ENCODE measurements at places on chromosomes 3 and 15.

DNA sequence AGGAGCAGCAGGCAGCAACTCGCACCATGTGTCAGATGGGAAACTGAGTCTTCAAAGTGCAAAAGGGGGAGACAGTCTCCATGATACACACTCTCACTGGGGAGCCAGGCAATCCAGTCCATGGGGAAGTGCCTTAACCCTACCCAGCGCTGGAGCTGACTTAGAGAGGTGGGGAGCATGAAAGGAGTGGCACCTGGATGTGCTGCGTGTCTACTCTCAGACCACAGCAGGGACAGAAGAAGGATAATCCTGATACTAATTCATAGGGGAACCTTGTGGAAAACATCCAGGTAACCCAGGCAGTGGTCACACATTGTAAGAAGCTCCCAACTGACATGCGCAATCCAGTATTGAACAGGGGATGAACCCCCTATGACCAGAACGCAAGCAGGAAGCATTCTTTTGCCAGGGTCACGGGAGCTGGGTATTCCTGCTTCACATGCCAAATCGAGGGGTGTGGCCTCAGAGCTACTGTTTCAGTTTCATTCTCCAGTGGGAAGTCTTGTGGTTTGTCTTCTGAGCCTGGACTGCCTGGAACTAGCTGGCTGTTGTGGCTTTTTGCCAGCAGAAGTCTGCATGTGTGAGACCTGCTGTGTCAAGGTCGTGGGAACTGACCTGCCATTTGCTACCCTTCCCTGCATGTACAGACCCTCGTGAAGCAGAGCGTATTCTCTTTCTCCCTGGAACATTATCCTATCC is 367.6 kb upstream of the NDN start:
- no peak for DNase-seq

DNA sequence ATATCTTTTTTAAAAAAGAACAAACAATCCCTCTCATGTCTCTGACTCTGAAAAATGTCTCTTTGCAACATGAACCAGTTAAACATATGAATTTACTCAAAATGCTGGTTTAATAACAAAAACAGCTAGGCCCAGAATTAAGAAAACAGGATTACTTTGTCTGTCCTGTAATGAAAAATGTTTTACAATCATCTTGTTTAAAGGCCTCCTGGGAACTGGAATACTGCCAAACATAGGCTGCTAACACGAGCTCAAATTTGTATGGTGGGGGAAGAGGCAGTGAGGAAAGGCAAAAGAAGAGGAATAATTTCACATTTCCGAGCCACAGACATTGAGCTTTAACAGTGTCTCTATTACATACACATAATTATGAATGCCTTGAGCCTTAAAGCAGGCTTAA is 61.7 kb upstream of the PPIB start:
- no peak for DNase-seq

GRCh38 chr15:27655056-27655455 is 444.1 kb downstream of the OCA2 start:
- no peak for DNase-seq

DNA sequence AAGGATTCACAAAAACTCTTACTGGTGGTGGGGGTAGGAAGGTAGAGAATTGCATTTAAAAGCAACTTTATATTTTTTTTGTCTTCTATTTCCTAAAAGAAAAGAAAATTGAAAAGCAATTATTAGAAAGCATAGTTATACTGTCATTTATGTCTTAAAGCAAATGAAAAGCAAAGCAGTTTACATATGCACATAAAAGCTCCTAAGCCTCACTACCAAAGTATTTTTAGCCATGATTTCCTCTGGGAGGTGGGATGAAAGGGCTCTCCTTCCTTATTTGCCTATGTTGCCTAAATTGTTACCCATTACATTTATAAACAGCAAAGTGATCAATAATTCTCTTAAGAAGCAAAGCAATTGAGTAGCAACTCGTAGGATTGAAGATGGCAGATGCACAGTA is 7.0 kb downstream of the ZNF445 start:
- no peak for DNase-seq

DNA sequence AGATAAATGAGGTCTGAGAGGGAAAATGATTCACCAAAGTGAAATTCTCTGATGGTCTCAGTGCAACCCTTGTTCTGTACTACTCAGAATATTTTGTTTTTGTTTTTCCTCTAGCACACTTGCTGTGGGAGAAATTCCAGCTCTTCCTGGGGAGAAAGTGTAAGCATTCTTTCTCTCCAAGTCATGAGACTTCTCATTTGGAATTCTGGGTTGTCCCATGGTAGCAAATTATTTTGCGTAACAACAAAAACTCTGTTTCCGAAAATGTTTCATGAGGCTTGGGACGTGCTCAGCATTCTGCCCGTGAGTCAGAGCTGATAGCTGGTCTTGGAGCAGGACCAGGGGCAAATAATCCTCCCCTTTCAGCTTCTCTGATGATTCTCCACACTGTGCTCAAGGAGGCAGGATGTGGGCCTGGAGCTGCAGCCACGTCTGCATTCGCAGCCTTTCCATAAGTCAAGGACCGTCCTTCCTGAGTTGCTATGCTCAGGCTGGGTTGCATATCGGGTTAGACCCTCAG is 70.3 kb downstream of the SENP2 start:
- no peak for DNase-seq

DNA sequence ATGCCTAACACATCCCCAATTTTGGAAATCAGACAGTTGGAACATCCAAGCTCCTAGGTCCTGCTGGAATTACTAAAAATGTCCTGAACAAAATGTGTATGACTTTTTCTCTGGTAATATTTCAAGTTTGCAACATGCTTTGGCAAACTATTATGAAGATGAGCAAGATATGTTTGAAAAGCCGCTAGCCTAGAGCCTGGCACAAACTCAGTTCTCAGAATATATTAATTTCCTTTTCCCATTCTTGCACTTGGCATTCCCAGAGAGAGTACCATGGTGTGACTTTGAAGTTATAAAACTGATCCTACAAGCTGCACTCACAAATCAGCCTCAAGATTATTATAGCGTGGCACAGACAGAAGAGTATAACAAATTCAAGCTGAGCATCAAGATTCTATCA is 1031.1 kb downstream of the NTRK3 start:
- no peak for DNase-seq

DNA sequence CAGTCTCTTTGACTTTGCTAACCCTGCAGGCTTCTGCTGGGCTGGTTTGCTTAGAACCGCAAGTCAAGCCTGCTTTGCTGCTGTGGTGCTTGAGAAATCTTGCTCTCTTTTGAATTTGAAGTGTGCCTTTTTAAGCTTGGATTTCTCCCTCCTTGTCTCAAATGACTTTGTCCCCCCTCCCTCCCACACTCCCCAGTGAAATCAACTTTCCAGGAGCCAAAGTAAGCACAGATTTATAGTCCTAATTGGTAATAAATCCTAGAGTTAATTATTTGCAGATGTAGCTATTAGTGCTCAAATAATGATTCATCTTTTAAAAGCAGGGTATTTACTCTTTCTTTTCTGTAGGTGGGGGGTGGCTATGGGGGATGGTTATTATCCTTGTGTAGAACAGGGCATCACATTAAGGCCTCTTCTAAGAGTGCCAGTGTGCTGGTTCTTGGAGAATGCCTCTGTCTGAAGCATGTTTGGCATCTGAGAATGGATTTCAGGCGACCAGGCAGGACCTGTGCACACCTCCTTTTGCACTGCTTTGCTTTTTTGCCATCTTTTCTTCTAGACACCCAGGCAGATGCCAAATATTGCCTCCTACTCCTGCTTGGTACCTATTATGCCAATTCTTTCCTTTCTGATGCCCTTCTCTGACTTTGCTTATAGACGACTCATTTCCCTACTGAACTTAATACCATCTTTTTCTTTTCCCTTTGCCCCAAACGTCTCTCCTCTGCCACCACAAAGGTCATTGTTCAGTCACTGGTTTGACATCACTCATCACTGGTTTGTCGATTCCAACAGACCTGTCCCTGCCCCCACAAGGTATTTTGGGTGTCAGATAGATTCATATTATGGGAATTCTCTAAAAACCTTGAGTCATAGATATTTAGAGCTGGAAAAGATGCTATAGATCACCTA is 50.7 kb downstream of the CLDN11 start:
- no peak for DNase-seq

DNA sequence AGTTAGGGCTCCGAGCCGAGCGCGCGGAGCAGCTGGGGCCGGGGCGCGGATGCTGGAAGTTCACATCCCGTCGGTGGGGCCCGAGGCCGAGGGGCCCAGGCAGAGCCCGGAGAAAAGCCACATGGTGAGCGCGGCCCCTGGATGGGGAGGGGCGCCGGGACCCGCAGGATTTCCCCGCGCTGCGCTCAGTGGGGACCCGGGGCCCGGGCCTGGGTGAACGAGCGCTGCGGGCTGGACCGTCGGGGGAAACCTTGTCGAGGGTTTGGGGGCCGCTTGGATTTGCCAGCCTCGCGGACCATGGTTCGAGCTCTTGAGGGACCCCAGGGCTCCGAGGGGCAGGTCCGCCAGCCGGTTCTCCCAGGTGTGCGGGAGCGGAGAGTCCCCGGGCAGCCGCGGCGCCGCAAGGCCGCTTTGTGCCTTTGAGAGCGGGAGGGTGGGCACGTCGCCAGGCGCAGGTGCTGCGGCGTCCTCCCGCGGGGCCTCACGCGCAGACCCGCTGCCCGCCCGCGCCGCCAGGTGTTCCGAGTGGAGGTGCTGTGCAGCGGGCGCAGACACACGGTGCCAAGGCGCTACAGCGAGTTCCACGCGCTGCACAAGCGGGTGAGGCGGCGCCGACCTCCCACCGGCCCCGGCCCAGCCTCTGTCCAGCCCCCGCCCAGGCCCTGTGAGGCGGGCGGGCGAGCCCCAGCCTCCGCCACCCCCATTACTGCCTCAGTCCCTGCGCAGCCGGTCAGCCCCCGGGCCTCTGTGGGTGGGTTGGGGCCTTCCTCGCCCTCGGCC is at the start of gene SNX22:
Gene SNX22 (plus strand): TSS at position 5 of the 780 bp plus-strand sequence. CDS start 45 bp downstream, at position 50.
- no peak for DNase-seq

DNA sequence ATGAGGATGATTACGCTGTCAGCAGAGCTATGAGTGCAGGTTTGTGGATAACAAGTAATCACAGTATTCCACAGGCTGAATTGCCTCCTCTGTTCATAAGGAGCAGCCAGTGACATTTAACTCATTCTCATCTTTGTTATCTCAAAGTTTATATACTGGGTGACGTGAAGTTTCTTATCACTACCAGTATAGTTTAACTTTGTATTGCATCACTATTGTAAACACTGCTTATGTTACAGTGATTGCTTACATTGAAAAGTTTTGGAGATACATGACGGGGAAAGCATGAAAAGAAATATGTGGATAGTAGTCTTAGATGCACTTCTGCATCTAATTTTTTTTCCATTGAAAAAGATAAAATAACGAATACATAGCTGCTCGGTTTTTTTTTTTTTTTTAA is 429.7 kb downstream of the VGLL3 start:
- no peak for DNase-seq

- no peak for DNase-seq
Observed at GRCh38 chr3:9500108-9501050, 53.2 kb downstream of the LHFPL4 start.

DNA sequence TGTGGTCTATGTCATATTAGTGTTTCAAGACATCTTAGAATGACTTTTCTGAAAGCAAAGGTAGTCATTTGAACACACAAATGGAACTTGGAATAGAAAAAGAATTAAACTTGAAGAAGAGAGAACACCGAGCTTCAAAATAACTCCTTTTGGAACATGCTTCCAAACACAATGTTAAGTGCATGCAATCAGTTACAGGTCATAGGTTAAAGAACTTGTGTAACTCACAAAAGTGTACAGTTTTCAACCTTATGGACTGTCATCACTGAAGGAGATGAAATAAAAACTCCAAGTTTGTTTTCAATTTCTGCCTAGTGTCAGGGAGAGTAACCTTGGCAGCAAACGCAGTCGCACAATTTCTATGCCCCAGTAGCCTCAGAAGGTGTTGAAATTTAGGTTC is 192.9 kb upstream of the NECTIN3 start:
- DNase-seq, result no peak

- DNase-seq, result no peak
Observed at GRCh38 chr3:159340877-159341500, 539.1 kb downstream of the MFSD1 start.

DNA sequence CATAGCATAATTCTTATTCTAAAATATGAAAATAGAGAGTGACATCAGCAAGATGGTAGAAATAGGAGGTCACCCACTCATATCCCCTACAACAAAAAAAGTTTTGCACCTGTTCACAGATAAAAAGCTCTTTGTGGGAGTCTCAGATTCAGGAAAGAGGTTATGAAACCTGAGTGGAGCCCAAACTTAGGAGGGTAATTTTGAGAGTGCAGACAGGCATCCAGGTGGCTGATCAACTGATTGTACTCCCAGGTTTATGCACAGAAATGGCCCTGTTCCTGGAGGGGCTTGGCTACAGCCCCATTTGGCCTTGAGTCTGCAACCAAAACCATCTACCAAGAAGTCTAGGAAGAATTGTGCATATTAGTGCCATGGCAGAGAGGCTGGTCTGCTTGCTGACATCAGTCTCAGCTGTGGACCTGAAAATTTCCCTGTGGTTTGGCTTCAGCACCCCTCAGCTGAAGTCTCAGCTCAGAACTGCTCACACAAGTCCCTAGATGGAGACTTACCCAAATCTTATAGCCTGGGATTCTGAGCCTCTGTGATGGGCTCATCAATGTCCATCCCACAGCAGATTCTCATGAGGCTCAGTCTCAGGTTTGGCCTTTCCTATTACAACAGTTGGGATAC is 291.6 kb downstream of the IL20RB start:
- no peak for DNase-seq

DNA sequence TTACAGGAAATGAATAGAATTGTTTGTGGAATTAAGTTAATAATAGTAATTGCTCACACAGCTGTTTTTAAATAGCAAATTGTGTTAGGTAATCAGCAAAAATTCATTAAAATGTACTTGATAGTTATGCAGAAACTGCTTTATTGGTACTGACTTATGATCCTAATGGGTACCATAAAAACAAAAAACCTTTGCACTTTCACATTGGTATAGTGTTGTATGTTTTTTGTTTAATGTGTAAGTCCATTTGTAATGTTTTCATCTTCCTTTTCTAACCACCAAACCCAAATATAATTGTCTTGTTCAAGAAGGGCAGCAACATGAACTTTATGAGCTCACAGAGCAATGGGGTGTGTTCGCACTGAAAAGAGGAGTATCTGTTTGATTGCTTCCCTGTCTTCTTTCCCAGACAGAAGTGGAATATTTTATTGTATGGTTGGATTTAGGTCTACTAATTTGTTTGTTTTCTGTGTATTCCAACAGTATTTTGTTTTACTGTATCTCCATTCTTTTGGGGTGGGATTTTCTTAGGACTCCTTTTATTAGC is 135.8 kb downstream of the TCF12 start:
- no peak for DNase-seq

- no peak for DNase-seq
Observed at GRCh38 chr3:170387950-170388349, 30.4 kb downstream of the SKIL start.

GRCh38 chr3:105235221-105235620 is 131.5 kb upstream of the ALCAM start:
- no peak for DNase-seq

GRCh38 chr3:14289590-14290461 is 111.2 kb downstream of the LSM3 start:
- DNase-seq, result no peak

DNA sequence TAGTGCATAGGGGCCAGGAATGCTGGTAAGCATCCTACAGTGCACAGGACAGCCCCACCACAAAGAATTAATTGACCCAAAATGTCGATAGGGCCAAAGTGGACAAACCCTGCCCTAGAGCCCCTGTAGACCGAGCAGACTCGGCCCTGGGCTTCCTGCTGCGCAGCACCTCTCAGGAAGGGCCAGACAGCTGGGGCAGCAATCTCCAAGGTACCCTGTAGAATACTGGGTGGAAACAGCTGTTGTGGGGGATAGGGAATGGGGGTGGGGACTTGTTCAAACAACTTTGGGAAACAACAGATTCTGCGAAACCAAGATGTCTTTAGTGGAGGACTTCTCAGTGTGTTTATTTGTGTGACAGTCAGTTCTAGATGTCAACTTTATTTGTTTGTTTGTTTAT is 67.1 kb downstream of the MRPL46 start:
- DNase-seq, result no peak
